GM23248 (cell line): ENCODE measurements at places on chromosomes 3 and 15.

DNA sequence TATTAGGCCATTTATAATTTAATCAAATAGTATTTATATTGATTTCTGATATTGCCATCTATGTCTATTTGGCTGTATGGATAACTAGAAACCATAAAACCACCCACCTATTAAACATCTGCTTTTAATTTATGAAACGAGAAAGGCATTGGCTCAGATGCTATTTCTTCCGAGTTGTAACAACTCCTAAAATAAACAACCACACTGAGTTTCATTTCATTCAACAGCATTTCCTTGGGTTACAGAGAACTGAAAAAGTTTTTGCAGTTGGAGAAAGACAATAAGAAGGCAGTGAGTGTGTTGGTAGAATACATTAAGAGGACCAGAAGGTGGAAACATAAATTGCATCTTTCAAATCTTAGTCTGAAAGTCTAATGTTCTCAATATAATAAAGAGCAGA, 79.1 kb downstream of the AQR start:
- peak overlapping the region; percentile 66 for H3K27ac ChIP-seq
- no peak overlapping the region for H3K4me3 ChIP-seq
- H3K4me1 ChIP-seq: peaks cover 44% of the 10 kb centered on the region
- H3K27me3 ChIP-seq: no peaks in the 10 kb centered on the region
- peak; percentile 22 for DNase-seq
- H3K36me3 ChIP-seq: peaks cover 40% of the 10 kb centered on the region

DNA sequence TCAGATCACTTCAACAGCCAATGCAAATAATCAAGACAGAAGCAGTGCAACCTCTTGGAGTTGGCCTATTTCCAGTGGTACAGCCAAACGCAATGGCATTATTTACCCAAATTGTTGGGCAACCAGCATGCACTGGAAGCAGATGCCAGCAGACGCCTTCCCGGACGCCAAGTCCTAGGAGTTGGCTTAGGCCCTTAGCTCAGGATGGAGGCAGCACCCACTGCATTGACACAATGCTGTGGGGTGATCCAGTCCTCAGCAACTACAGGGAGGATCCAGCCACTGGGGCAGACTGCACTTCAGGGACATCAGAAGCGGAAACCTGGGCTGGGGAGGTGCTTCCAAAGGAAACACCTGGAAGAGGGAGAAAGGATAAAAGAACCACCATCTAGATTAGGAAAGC, 290.4 kb downstream of the FAM43A start:
- H3K4me1 ChIP-seq: no peaks in the 10 kb centered on the region
- H3K27me3 ChIP-seq: peaks cover 18% of the 10 kb centered on the region; the same call in 1 of the 2 replicates
- DNase-seq: no peak
- H3K36me3 ChIP-seq: no peaks in the 10 kb centered on the region

- DNase-seq: peak; percentile 16
- H3K36me3 ChIP-seq: 0 out of 2 replicates have a peak, but pooled peaks cover 5% of the 10 kb centered on the region
- H3K27ac ChIP-seq: no peak overlapping the region
- no peak overlapping the region for H3K4me3 ChIP-seq
These were observed 10.7 kb downstream of the VPS8 start for GRCh38 chr3:184822654-184823053.

- DNase-seq: peak; percentile 55
- peaks cover 31% of the 10 kb centered on the region for H3K4me1 ChIP-seq
- no peak overlapping the region for H3K27ac ChIP-seq
- no peak overlapping the region for H3K4me3 ChIP-seq
- no peaks in the 10 kb centered on the region for H3K27me3 ChIP-seq
These were observed 203.9 kb downstream of the MINAR1 start for GRCh38 chr15:79635897-79636561.

- no peaks in the 10 kb centered on the region for H3K36me3 ChIP-seq
- no peak overlapping the region for H3K4me3 ChIP-seq
- peaks cover 49% of the 10 kb centered on the region for H3K27me3 ChIP-seq
- DNase-seq: no peak
- no peak overlapping the region for H3K27ac ChIP-seq
These were observed 147.4 kb upstream of the UMPS start for GRCh38 chr3:124582621-124583395.

DNA sequence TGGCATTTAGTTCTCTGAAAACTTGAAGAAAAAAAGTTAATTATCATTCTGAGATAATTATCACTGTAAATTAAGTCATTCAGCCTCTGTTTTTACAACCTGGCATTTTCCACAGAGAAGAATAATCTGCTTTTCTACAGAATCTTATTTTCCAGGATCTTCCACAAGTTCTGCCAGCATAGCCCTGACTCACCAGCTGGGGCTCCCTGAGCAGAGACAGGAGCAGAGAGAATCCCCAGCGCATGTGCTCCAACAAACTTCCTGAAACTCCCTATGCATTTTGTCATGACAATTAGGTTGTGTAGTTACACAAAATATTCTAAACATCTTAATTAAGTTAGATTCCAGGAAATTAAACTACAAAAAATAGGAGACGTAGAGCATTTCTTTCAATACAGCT, 32.1 kb upstream of the TMEM207 start:
- H3K27ac ChIP-seq: no peak overlapping the region
- no peaks in the 10 kb centered on the region for H3K36me3 ChIP-seq
- no peaks in the 10 kb centered on the region for H3K27me3 ChIP-seq

DNA sequence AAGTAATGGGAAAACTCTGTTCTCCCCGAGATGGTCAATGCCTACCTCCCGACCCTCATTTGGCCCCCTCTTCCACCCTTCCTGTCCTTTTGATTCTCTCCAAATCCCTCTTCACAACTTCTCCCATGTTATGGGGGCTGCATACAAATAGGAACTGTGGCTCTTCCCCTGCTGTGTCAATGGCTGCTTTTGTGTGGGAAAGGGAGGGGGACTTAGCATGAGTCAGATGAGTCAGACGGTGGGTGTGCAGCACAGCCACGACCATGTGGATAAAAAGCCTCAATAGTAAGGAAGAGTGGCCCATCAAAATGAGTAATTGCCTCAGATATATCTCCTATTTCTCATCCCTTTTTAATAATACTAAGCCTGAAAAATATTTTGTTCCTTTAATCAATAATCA, 31.9 kb downstream of the SPATA16 start:
- no peak overlapping the region for H3K27ac ChIP-seq
- H3K4me3 ChIP-seq: no peak overlapping the region
- no peaks in the 10 kb centered on the region for H3K27me3 ChIP-seq
- no peaks in the 10 kb centered on the region for H3K36me3 ChIP-seq
- H3K4me1 ChIP-seq: no peaks in the 10 kb centered on the region

DNA sequence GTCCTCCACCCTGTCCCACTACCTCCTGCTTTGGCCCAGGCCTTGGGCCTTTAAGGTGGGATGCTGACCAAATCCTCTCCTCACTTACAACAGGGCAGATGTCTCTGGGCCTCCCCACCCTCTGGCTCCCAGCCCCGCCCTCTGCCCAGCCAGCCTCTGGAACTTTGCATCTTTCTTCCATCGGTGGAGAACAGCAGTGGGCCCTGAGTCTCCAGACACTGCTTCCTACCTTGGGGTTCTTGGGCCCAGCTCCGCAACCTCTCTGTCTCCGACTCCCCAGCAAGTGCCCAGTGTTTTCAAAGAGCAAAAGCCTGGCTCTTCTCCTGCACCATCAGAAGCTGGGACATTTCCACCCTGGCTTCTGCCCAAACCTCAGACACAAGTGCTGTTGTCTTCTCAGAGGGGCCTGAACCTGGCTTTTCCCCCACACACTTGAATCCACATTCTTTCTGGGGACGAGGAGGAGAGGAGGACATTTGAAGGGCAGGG, 33.1 kb downstream of the MRAS start:
- peak overlapping the region; percentile 71 for H3K27ac ChIP-seq
- peaks cover 18% of the 10 kb centered on the region for H3K4me1 ChIP-seq
- H3K36me3 ChIP-seq: no peaks in the 10 kb centered on the region
- H3K27me3 ChIP-seq: no peaks in the 10 kb centered on the region

DNA sequence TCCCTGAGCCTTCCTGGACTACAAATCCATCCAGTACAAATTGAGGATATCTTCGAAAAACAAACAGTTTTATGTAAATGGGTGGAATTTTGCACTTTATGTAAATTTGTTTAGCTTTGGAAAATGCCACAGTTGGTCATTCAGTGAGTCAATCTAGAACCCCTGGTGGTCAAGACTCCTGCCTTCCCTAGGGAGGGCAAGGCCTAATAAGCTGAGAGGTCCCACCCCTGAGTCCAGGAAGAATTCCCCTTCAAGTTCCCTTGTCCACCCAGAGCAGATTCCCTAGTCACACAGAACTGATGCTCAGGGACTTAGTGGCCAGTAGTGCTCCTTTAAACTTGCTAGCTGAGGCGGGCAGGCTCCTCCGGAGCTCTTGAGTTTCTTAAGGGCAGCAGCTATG, 6.1 kb upstream of the RUBCN start:
- H3K4me1 ChIP-seq: no peaks in the 10 kb centered on the region
- no peaks in the 10 kb centered on the region for H3K27me3 ChIP-seq
- H3K4me3 ChIP-seq: no peak overlapping the region
- DNase-seq: no peak
- no peak overlapping the region for H3K27ac ChIP-seq

DNA sequence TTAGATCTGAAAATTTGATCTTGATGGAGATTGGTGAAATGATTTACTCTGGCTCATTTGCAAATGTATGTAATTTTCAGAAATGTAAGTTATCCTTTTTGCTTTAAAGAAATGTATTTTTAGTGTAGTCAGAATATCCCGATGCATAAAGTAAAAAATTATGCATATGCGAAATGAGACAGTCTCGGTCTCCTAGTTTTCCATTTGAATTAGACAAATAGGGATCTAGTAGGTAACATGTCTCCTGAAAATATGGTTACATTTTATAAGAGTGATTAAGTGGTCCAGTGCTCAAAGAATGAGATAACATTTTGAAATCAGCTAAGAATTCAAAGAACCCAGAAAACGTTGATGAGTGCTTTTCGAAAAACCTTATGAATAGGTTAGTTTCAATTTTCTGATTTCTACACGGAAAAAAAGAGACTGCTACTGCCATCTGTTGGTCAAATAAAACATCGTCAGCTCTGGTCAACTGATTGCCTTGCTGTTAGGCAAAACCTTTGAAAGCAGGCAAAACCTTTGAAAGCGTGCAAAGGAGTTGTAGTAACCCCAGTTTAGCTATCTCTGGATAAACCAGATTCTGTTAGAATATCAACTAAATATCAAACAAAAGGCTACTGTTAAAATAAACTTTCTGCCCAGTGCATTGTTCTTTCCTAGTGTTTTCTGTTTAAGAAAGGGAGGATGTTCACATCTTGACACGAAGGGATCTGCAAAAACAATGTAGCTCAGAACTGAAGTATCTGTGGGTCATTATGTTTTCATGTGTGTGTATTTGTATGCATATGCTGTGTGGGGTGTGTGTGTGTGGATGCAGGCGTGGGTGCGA, 59.3 kb upstream of the CHMP2B start:
- H3K27me3 ChIP-seq: no peaks in the 10 kb centered on the region
- no peaks in the 10 kb centered on the region for H3K36me3 ChIP-seq
- H3K4me1 ChIP-seq: peaks cover 7% of the 10 kb centered on the region
- peak; percentile 70 for DNase-seq
- H3K4me3 ChIP-seq: peak overlapping the region; percentile 81
- 0 out of 2 replicates have a peak overlapping the region, but pooled peaks have one; percentile 18 for H3K27ac ChIP-seq

- peaks cover 32% of the 10 kb centered on the region; the same call in 1 of the 2 replicates for H3K36me3 ChIP-seq
- H3K27ac ChIP-seq: no peak overlapping the region
- H3K27me3 ChIP-seq: no peaks in the 10 kb centered on the region
- no peak for DNase-seq
- no peaks in the 10 kb centered on the region for H3K4me1 ChIP-seq
These were observed 35.5 kb downstream of the MRPS25 start for GRCh38 chr3:15029625-15030024.

DNA sequence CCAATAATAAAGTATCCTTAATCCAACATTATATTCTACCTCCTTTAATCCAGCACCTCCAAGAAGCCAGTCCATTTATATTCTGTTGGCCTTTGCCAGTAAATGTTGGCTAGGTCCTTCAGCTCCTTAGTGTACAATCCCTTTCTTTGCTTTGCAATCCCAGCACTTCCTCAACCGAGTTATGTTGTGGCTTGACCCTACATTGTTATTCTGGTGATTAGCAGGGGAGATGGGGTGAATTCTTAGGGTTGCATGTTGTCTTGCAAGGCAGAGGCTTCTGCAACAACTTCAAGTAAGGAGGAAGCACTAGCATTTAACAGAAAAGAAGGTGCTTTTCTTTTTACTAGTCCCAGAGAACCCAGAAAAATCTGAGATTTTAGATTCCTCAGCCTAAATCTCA, 127.2 kb downstream of the CD47 start:
- H3K27ac ChIP-seq: no peak overlapping the region
- no peak overlapping the region for H3K4me3 ChIP-seq
- H3K27me3 ChIP-seq: no peaks in the 10 kb centered on the region

DNA sequence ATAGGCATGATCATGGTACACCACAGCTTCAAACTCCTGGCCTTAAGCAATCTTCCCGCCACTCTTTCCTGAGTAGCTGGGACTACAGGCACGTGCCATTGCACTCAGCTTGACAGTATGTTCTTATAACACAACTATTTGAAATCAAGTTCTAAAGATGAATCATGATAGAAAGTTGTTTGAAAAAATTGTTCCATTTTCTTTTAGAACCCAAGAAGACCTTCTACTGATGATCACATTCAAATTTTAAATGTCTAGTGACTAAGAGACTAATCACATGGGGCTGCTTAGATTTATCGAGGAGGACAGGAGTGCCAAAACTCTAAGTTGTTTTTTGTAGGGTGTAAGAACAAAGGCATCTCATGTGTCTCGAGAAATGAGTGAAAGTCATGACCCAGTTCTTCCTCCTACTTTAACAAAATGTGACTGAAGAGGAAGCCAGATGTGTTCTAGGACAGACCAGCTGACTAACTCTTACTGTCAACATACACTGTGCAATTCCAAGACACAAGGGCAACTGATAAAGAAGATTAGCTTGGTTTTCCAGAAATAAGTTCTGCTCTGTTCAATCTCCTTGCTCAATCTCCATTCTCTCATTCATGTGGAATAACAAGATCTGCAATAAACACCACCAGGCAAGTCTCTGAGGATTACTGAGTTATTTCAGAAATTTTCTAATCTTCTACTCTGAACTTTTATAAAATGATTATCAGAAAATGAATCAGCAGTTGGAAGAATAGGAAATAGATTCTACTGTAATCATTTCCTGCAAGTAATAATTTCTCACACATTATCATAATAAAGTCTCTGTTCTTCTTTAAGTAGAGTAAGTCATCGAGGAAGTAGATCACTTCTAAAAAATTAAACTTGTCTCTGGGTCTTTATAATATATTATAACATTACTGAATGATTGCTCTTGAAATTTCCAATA, 122.6 kb upstream of the CCNL1 start:
- H3K36me3 ChIP-seq: no peaks in the 10 kb centered on the region
- H3K27me3 ChIP-seq: no peaks in the 10 kb centered on the region
- peak overlapping the region; percentile 71 for H3K27ac ChIP-seq
- peak; percentile 96 for DNase-seq
